ENCODE measurements at places on chromosomes 6 and 20. TPM values are rescaled to one million over a fixed set of nuclear protein-coding genes. Genes with fewer than 3 reads are reported as not detected.

Gene KIFC1
- 125 TPM for total RNA-seq

Gene FABP7
- total RNA-seq: 1.4 TPM

Gene CEP162
- total RNA-seq: 5.3 TPM

GRCh38 chr6:108576709-108577108 is 16.0 kb downstream of the FOXO3 start:
- DNase-seq: no peak

GRCh38 chr20:25457886-25458680 is 50.6 kb downstream of the GINS1 start:
- DNase-seq: no peak

GRCh38 chr6:100217225-100218012 is 223.4 kb upstream of the MCHR2 start:
- DNase-seq: no peak

DNA sequence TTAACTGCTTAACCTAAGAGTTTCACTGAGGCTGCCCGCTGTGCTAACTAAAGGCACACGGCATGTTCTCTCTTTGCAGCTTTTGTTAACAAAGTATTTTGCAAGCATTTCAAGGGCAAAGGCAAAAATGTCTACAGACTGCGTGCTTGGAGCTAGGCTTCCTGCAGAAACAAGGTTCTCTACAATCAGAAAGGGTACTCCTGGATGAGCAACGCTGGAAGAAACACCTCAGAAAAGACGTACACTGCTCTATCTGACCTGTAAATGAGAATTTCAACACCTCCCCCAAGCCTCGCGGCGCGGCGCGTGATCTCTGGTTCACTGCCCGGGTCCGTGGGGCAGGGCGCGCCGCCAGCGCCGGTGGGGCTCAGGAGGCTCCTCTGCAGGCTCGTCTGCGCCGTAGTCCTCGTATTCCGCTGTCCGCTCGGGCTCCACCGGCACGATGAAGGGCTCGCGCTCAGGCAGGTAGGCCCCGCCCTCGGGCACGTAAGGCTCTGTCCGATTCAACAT is 120.9 kb downstream of the COL12A1 start:
- DNase-seq: no peak

GRCh38 chr6:7418238-7418905 is 28.8 kb downstream of the RIOK1 start:
- DNase-seq: no peak

All from RPMI7951 (cell line).